ENCODE measurements at places on chromosomes 16 and 17. TPM values are rescaled to one million over a fixed set of nuclear protein-coding genes. Genes with fewer than 3 reads are reported as not detected.
A peak's percentile ranks its signal among the peaks of the same experiment; 100 is the strongest.

DNA sequence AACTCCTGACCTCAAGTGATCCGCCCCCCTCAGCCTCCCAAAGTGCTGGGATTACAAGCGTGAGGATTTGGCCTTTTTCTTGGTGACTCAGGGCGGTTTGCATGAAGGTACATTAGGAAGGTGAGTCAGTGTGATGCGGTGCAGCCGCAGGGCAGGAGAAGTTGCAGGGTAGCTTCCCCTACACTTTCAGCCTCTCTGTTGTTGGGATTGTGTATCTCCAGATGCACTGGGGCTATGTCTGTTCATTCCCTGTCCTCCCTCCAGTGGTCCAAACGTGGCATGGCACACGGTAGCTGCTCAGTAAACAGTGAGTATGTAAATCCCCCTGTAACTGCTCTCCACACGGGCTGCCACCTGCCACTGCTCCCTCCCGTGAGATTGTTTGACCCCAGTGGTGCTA is 109.1 kb upstream of the CDC42EP4 start:
- H3K4me3 ChIP-seq = no peak overlapping the region
- no peaks in the 10 kb centered on the region for H3K36me3 ChIP-seq
- no peaks in the 10 kb centered on the region for H3K27me3 ChIP-seq
- no peak overlapping the region for H3K27ac ChIP-seq
- no peaks in the 10 kb centered on the region for H3K4me1 ChIP-seq

DNA sequence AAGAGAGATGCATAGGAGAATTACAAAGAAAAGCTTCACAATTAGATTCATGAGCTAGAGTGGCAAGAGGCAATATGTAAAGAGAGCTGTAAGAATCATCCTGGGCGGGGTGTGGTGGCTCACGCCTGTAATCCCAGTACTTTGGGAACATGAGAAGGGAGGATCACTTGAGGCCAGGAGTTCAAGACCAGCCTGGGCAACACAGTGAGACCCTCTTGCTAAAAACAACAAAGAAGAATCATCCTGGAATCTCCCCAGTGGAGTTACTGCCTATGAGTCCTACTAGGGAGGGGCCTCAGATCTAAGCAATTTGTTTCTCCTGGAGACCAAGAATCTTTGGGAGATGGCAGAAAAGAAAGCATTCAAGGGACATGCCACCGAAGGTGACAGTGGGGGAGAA is 119.1 kb downstream of the HIC1 start:
- no peaks in the 10 kb centered on the region for H3K27me3 ChIP-seq
- H3K27ac ChIP-seq = peak overlapping the region; percentile 75
- H3K36me3 ChIP-seq = peaks cover 3% of the 10 kb centered on the region
- no peak for DNase-seq
- no peak overlapping the region for H3K4me3 ChIP-seq
- no peaks in the 10 kb centered on the region for H3K4me1 ChIP-seq

DNA sequence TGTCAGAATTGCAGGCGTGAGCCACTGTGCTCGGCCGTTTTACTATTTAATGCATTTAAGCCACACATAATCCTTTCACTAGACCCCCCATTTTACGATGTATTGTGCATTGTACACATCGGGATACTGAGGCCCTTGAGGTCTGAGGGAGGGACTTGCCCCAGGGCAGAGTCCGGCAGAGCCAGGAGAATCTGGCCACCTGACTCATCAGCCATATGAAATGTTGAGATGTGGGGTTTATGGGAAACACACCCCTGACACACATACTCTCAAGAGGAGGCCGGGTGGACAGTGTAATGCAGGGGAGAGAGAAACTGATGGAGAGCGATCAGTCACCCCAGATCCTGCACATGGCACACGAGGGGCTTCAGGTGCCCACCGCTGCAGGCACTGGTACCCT is 196.6 kb downstream of the ZNF423 start:
- H3K27me3 ChIP-seq = no peaks in the 10 kb centered on the region
- no peaks in the 10 kb centered on the region for H3K36me3 ChIP-seq
- DNase-seq = no peak
- H3K4me3 ChIP-seq = no peak overlapping the region
- H3K4me1 ChIP-seq = no peaks in the 10 kb centered on the region

- H3K36me3 ChIP-seq = no peaks in the 10 kb centered on the region
- H3K27me3 ChIP-seq = no peaks in the 10 kb centered on the region
- H3K27ac ChIP-seq = no peak overlapping the region
- no peaks in the 10 kb centered on the region for H3K4me1 ChIP-seq
- H3K4me3 ChIP-seq = no peak overlapping the region
- no peak for DNase-seq
Measured at GRCh38 chr17:4973256-4974114, 5.9 kb upstream of the SPAG7 start.

DNA sequence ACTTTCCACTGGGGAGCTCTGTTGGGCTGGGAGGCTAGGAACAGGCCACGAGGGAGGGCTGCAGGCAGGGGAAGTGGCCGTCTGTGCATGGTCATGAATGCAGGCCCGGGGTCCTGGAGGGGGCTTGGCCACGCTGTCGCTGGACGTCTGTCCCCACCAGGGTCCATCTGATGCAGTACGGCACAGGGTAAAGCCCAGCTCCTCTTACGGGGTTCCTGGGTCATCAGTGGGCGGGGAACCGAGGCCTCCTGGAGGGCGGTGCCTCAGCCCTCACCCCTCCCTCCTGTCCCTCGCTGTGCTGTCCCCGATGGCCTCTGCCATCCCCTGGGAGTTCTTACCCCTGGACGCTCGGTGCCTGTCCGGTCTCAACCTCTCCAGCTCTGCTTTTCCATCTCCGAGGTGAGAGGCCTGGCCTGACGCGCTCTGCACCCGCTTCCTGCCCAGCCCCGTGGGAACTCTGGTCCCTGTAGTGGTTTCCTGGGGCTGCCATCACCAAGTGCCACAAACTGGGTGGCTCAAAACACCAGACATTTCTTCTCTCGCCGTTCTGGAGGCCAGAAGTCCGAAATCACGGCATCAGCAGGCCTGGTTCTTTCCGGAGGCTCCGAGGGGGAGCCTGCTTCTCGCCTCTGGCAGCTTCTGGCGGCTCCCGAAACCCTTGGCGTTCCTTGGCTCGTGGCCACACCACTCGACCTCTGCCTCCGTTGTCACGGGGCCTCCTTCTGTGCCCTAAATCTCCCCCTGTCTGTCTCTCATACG is 182.8 kb downstream of the SEC14L1 start:
- no peaks in the 10 kb centered on the region for H3K36me3 ChIP-seq
- peak overlapping the region; percentile 95 for H3K27ac ChIP-seq
- H3K27me3 ChIP-seq = no peaks in the 10 kb centered on the region

- H3K4me3 ChIP-seq = no peak overlapping the region
- no peak overlapping the region for H3K27ac ChIP-seq
- DNase-seq = no peak
- no peaks in the 10 kb centered on the region for H3K4me1 ChIP-seq
Measured at GRCh38 chr17:13462673-13463124, 139.0 kb downstream of the HS3ST3A1 start.

GRCh38 chr17:78890498-78890897 is 12.5 kb downstream of the CEP295NL start:
- DNase-seq = peak; percentile 82
- H3K36me3 ChIP-seq = no peaks in the 10 kb centered on the region
- no peak overlapping the region for H3K4me3 ChIP-seq
- H3K27ac ChIP-seq = peak overlapping the region; percentile 57

- no peak for DNase-seq
- H3K4me1 ChIP-seq = no peaks in the 10 kb centered on the region
- H3K36me3 ChIP-seq = no peaks in the 10 kb centered on the region
- no peaks in the 10 kb centered on the region for H3K27me3 ChIP-seq
- no peak overlapping the region for H3K27ac ChIP-seq
- no peak overlapping the region for H3K4me3 ChIP-seq
Measured at GRCh38 chr16:22023505-22023904, 15.6 kb downstream of the MOSMO start.

- H3K36me3 ChIP-seq = no peaks in the 10 kb centered on the region
- H3K27ac ChIP-seq = no peak overlapping the region
- DNase-seq = no peak
- no peaks in the 10 kb centered on the region for H3K4me1 ChIP-seq
Measured at GRCh38 chr17:9519583-9520272, 55.9 kb downstream of the STX8 start.

GRCh38 chr17:69501591-69502468 is 87.3 kb downstream of the MAP2K6 start:
- no peak for DNase-seq
- no peaks in the 10 kb centered on the region for H3K36me3 ChIP-seq
- peak overlapping the region; percentile 41 for H3K4me3 ChIP-seq
- H3K4me1 ChIP-seq = no peaks in the 10 kb centered on the region
- no peak overlapping the region for H3K27ac ChIP-seq

DNA sequence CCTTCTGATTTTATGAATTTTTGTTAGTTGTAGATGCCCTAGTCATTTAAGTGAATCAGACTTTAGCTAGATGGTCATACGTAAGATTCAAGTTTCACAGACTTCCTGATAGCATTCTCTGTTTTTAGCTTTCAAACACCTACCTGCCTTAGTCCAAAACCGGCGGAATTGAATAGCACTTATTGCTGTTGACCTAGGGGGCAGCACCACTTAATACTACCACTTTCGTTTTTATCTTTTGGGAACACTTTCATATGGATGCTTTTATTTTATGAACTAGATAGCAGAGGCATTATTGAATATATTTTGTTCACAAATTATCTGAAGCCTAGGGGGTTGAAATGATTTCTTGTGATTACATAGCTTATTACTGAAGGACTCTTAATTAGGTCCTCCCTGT is 31.5 kb downstream of the TADA2A start:
- no peaks in the 10 kb centered on the region for H3K4me1 ChIP-seq
- no peak for DNase-seq
- no peak overlapping the region for H3K27ac ChIP-seq
- no peak overlapping the region for H3K4me3 ChIP-seq

GRCh38 chr16:89958068-89958467 is 9.5 kb downstream of the DEF8 start:
- H3K27ac ChIP-seq = no peak overlapping the region
- H3K4me3 ChIP-seq = no peak overlapping the region
- H3K27me3 ChIP-seq = no peaks in the 10 kb centered on the region
- H3K4me1 ChIP-seq = no peaks in the 10 kb centered on the region
- DNase-seq = no peak

GRCh38 chr16:54171626-54172537 is 114.7 kb downstream of the IRX3 start:
- no peak overlapping the region for H3K4me3 ChIP-seq
- H3K36me3 ChIP-seq = no peaks in the 10 kb centered on the region
- DNase-seq = no peak
- no peaks in the 10 kb centered on the region for H3K27me3 ChIP-seq
- H3K27ac ChIP-seq = no peak overlapping the region

DNA sequence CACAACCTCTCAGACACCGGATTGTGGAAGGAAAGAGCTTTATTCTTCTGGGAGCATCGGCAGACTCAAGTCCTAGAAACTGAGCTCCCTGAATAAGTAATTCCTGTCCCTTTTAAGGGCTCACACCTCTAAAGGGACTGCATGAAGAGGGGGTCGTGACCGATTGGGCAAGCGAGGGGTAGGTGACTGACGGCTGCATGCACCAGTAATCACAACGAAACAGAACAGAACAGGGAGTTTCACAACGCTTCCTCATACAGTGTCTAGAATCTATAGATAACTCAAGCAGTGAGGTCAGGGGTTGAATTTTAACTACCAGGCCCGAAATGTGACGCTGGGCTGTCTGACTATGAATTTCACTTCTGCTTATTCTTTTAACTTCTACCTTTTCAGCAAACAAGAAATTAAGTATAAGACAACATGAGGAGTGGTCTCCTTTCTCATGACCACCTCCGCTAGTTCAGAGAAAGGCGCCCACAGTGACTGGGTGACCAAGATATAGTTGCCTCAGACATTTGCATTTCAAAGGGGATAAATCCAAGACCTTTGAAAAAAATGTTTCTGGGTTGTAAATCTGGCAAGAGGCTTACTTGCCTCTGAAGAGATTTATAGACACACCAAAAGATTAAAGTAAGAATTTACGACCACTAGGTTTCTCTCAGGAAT is 88.4 kb upstream of the ATF7IP2 start:
- no peak overlapping the region for H3K27ac ChIP-seq
- no peak for DNase-seq
- no peaks in the 10 kb centered on the region for H3K27me3 ChIP-seq
- H3K4me1 ChIP-seq = no peaks in the 10 kb centered on the region

- no peak overlapping the region for H3K4me3 ChIP-seq
- H3K27me3 ChIP-seq = no peaks in the 10 kb centered on the region
- peak overlapping the region; percentile 62 for H3K27ac ChIP-seq
- H3K36me3 ChIP-seq = no peaks in the 10 kb centered on the region
- no peak for DNase-seq
Measured at GRCh38 chr17:62101515-62101914, 36.4 kb upstream of the MED13 start.

- H3K27me3 ChIP-seq = no peaks in the 10 kb centered on the region
- DNase-seq = peak; percentile 83
- no peaks in the 10 kb centered on the region for H3K4me1 ChIP-seq
- H3K4me3 ChIP-seq = peak within 1 kb of the TSS; percentile 66
- peak within 1 kb of the TSS; percentile 76 for H3K27ac ChIP-seq
- H3K36me3 ChIP-seq = no peaks in the 10 kb centered on the region
Measured at GRCh38 chr17:75878174-75878998, at the start of gene TRIM47. Gene TRIM47, minus strand, starts transcription at chr17:75878581. Its CDS starts 33 bp downstream, at chr17:75878548.

- H3K4me3 ChIP-seq = no peak overlapping the region
- H3K4me1 ChIP-seq = no peaks in the 10 kb centered on the region
- DNase-seq = no peak
- no peaks in the 10 kb centered on the region for H3K36me3 ChIP-seq
Measured at GRCh38 chr17:37274461-37274860, 101.3 kb upstream of the C17orf78 start.

GRCh38 chr16:30997725-30998711 is 12.4 kb downstream of the STX1B start:
- no peak for DNase-seq
- H3K27me3 ChIP-seq = no peaks in the 10 kb centered on the region
- H3K4me1 ChIP-seq = no peaks in the 10 kb centered on the region
- peak overlapping the region; percentile 99 for H3K27ac ChIP-seq

- H3K27me3 ChIP-seq = no peaks in the 10 kb centered on the region
- no peak overlapping the region for H3K4me3 ChIP-seq
- H3K27ac ChIP-seq = no peak overlapping the region
- no peaks in the 10 kb centered on the region for H3K36me3 ChIP-seq
- no peaks in the 10 kb centered on the region for H3K4me1 ChIP-seq
Measured at GRCh38 chr16:80680046-80680445, 124.4 kb downstream of the CDYL2 start.

- H3K27me3 ChIP-seq = no peaks in the 10 kb centered on the region
- no peak overlapping the region for H3K27ac ChIP-seq
- no peak overlapping the region for H3K4me3 ChIP-seq
- H3K36me3 ChIP-seq = peaks cover 27% of the 10 kb centered on the region
- H3K4me1 ChIP-seq = peaks cover 5% of the 10 kb centered on the region
- DNase-seq = no peak
Measured at GRCh38 chr17:47611372-47612350, 38.1 kb upstream of the KPNB1 start.

MPP3 gene
- 1.8 TPM for total RNA-seq

ELMO3 gene
- 4.0 TPM for total RNA-seq

TRPV2 gene
- total RNA-seq = 8.2 TPM

PSMB3 gene
- total RNA-seq = 85.2 TPM

TP53TG3F gene
- not detected for total RNA-seq

DRG2 gene
- 10.4 TPM for total RNA-seq

FOXJ1 gene
- total RNA-seq = 0.11 TPM

KRTAP1-5 gene
- total RNA-seq = not detected

RFWD3 gene
- 5.4 TPM for total RNA-seq

Measured in right lobe of liver (tissue), 6 donors.